ENCODE measurements at places on chromosomes 12 and 14.

DNA sequence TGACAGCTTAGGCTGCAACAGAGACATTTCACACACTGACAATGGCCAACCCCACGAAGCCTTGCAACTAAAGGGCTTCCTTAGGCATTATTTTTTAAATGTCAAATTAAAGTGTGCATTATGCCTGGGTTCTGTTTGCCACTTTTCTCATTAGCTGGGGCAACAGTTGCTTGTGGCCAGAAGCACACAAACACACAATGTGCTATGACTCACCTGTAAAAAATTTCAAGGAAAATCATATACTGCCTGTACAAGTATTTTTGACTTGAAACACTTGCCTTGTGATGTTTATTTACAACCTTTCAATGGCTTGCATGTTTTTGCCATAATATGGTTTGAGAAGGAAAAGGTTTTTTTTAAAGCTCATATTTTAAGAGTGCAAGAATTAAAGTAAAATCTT is 1.9 kb downstream of the NTN4 start:
- DNase-seq, result no peak
- H3K36me3 ChIP-seq, result no peaks in the 10 kb centered on the region
- no peak overlapping the region for H3K27ac ChIP-seq
- H3K4me3 ChIP-seq, result peak overlapping the region; percentile 10
- peaks cover 6% of the 10 kb centered on the region for H3K4me1 ChIP-seq
- peaks cover 26% of the 10 kb centered on the region for H3K27me3 ChIP-seq

- H3K27ac ChIP-seq, result no peak overlapping the region
- H3K36me3 ChIP-seq, result no peaks in the 10 kb centered on the region
- H3K27me3 ChIP-seq, result no peaks in the 10 kb centered on the region
- peaks cover 28% of the 10 kb centered on the region for H3K4me1 ChIP-seq
- H3K4me3 ChIP-seq, result no peak overlapping the region
Measured at GRCh38 chr14:103817595-103817994, 29.8 kb downstream of the PPP1R13B start.

GRCh38 chr14:35999294-35999693 is 173.2 kb downstream of the BRMS1L start:
- H3K4me1 ChIP-seq, result no peaks in the 10 kb centered on the region
- H3K4me3 ChIP-seq, result no peak overlapping the region
- peaks cover 12% of the 10 kb centered on the region for H3K27me3 ChIP-seq
- DNase-seq, result no peak

- no peaks in the 10 kb centered on the region for H3K27me3 ChIP-seq
- H3K4me1 ChIP-seq, result peaks cover 22% of the 10 kb centered on the region
- no peak overlapping the region for H3K4me3 ChIP-seq
- no peaks in the 10 kb centered on the region for H3K36me3 ChIP-seq
- DNase-seq, result no peak
Measured at GRCh38 chr14:85423889-85424288, 106.1 kb upstream of the FLRT2 start.

- no peak for DNase-seq
- H3K27ac ChIP-seq, result no peak overlapping the region
- no peaks in the 10 kb centered on the region for H3K36me3 ChIP-seq
- H3K27me3 ChIP-seq, result peaks cover 13% of the 10 kb centered on the region
- no peaks in the 10 kb centered on the region for H3K4me1 ChIP-seq
- no peak overlapping the region for H3K4me3 ChIP-seq
Measured at GRCh38 chr12:103665971-103666370, 78.9 kb downstream of the STAB2 start.

DNA sequence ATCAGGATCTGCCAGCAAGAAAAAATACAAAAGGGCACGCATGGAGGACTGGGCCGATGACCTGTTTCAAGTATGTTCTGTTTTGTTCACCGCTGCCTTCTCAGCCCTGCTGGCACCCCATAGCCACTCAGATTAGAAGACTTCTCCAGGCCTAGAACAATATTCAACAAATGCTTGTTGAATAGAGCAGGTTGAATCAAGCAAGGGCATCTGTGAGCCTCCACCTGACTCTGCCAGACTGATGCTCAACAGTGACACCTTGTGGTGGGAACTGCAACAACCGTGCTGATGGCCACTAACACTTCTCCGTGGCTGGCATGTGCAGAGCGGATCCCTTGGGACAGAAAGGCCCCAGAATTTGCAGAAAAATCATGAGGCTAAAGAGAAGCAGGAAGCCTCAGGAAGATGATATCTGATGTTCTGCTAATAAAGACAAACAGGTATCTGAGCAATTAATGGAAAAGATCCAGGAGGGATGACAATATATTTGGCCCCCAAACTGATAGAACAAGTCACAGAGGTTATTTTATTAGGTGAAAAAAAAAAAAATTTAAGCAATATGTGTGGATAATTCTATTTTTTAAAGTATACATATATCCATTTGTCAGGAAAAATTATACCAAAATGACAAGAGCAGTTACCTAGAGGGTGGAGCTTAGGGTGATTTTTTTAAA is 114.3 kb downstream of the KSR2 start:
- peaks cover 9% of the 10 kb centered on the region for H3K27me3 ChIP-seq
- H3K27ac ChIP-seq, result no peak overlapping the region
- peaks cover 2% of the 10 kb centered on the region for H3K4me1 ChIP-seq
- no peak for DNase-seq
- no peaks in the 10 kb centered on the region for H3K36me3 ChIP-seq

DNA sequence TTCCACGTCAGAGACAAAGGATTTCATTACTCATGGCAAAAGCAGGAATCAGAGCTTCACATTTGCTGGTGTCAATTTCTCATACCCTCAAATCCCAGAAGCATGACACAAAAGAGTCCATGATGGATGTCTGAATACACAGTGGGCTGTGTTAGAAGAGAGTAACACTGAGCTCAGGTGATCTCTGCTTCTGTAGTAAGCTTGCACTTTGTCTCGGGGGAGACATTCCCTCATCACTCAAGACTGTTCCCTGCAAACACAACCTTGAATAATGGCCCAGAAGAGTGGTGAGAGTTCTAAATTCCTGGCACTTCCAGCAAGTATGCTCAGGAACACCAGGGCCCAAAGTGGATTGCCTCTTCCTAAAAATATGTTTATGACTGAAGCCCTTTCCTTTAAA is 1787.2 kb upstream of the SEL1L start:
- H3K36me3 ChIP-seq, result no peaks in the 10 kb centered on the region
- H3K4me1 ChIP-seq, result no peaks in the 10 kb centered on the region
- no peaks in the 10 kb centered on the region for H3K27me3 ChIP-seq
- no peak for DNase-seq

DNA sequence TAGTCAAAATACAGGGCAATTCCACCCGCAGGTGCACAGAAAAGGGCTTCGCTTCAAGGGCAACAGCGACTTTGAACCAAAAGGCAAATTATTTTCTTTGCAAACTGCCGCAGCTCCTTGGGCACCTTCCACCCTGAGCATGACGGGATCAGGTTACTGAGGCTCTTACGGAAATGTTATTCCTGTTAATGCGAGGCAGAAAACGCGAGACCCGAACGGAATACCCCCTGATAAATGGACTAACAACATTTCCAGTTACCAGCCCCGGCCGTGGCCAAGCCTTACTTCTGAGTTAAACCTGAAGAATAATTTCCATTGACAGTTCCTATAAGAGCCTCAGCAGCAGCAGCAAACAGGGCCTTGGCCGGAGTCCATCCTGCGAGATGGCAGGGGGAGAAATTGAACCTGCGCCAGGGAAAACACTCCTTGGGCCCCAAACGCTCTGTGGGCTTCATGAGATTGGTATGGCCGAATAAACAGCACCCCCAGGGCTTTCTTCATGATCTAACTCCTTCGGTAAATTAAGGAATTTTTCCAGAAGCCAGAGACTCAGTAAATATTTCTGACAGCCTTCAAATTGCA is 70.0 kb upstream of the DICER1 start:
- no peak overlapping the region for H3K27ac ChIP-seq
- DNase-seq, result no peak
- no peak overlapping the region for H3K4me3 ChIP-seq
- peaks cover 6% of the 10 kb centered on the region for H3K27me3 ChIP-seq

DNA sequence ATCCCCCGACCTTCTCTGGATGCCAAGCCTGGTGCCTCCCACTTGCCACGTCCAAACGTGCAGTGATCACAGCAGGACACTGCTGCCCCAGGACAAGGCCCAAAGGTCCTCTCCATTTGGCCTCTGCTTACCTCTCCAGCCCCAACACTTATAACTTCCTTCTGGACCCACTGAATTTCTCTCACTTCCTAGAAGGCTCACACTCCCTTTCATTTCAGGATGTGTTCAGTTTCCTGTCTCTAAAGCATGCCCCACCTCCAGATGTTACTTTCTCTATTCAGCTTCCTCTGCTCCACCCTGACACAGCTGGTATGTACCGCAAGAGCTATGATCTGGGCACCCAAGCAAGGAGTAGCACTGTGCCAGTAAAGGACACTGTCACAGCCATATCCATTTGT is 33.0 kb downstream of the CDKL1 start:
- H3K27ac ChIP-seq, result peak overlapping the region; percentile 92
- peaks cover 6% of the 10 kb centered on the region for H3K36me3 ChIP-seq
- peak overlapping the region; percentile 95 for H3K4me3 ChIP-seq
- peaks cover 46% of the 10 kb centered on the region for H3K4me1 ChIP-seq
- DNase-seq, result peak; percentile 81
